CD14-positive monocyte (primary cell): ENCODE measurements at places on chromosomes 3 and 15. TPM values are rescaled to one million over a fixed set of nuclear protein-coding genes. Genes with fewer than 3 reads are reported as not detected.

DNA sequence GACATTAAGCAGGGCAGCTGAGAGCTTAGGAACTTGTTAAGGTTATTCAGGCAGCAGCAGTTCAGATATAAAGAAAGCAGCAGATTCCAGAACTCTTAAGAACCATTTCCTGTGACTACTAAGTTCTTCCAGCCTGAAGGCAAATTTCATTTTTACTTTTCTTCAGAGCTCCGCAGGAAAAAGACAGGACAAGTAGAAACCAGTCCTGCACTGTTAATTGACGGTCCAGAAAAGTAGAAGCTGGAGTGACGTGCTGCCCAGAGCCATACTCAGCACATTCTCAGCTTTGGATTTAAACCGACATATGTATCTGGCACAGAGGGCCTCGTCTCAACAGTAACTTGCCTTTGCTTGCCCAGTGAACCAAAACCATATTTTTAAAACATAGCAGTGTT is 219.4 kb upstream of the STRIT1 start:
- DNase-seq, result no peak

GRCh38 chr15:31437686-31438085 is 111.1 kb downstream of the KLF13 start:
- DNase-seq, result no peak

GRCh38 chr15:99441871-99442251 is 123.9 kb upstream of the MEF2A start:
- no peak for DNase-seq

DNA sequence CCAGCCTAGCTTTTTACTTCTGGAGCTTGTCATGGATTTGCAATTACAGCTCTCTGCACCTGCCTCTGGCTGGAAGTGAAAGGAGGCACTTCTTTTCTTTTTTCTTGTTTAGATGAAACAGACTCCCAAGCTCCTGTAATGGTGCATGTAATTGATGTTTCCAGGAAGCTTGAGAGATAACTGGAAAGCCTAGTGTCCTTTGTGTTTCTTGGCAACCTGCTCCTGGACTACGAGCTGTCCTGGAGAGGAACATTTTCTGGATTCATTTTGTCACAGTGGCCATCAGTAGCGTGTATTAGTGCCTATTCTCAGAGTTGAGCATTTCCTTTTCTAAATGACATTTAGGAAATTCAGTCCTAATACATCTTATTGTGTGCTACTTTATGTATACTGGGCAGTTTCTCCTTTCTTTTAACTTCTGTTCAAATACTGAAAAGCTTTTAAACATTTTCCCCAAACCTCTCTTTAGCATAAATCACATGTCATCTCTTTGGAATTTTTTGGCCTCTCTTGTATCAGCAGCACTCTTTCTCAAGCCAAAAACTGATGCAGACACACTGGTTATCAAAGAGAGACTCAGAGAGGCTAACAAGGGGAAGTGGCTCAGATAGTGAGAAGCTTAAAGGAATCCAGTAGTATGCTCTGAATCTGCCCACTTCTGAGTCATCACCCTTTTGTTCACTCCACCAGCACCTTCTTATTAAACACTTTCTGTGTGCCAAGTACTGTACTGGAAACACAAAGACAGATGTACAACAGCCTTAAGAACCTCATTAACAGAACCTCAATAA is 62.6 kb upstream of the SLC2A2 start:
- DNase-seq, result no peak

- DNase-seq, result no peak
Measured at GRCh38 chr15:68812597-68813431, 7.9 kb downstream of the ANP32A start.

DNA sequence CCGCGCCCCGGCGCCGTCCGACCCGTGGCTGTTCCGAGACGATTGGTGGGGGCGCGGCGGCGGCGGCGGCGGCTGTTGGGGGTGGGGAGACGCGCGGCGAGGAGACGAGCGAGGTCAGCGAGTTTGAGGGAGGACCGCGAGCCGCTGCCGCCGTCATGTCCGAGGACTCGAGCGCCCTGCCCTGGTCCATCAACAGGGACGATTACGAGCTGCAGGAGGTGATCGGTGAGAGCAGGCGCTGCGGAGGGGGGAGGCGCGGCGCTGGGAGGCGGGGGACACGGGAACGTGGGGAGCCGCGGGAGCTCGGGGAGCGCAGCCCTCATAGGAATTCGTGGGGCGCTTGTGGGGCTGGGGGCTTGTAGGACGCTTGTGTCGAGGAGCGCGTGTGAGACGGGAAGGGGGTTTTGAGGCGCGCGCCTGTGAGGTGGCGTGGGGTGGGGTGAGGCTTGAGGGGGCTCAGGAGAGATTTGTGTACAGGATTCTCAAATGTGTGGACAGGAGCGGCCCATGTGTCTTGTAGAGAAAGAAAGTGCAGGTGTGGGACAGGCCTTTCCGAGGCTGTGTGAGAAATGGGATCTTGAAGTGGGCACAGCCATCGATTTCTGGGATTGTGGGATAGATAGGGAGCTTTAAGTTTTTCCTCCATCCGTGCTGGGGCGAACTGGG is 518 bp downstream of the OXSR1 start:
- DNase-seq, result peak; percentile 54

- DNase-seq, result no peak
Measured at GRCh38 chr3:31461426-31461825, 71.3 kb upstream of the STT3B start.

DNA sequence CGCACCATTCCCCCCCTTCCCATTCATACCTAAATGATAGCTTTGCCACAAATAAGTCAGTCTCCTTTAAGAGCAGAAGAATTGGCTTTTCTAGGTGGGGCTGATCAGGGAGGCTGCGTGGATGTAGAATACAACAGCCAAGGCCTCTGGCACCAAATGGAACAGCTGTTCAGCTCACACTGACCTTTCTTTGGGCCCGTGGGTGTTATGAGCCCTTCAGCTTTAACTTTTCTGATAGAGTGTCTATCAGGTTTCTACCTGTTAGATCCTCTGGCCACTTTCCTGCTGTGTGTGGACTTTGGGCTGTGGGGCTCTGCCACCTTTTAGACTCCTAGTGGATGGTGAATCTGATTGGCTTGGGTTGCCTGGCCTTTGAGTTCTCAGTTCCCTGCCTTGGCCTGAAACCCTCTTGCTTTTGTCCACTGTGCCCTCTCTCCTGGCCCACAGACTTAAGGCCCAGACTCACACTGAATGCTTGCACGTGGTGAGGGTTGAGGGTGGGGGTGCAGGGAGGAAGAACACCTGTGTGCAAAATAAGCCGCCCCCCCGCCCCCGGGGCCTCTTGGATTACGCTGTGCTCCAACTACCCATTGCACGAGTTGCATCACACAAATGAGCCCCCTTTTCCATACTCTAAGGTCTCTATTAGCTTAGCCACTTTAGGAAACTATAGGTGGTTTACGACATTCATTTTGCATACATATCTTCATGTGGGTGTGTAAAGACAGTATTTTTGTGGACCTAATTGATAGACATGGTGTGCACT is 1.3 kb upstream of the RFX7 start:
- DNase-seq, result no peak

GRCh38 chr15:52559575-52559974 is 9.3 kb downstream of the ARPP19 start:
- no peak for DNase-seq

GRCh38 chr3:26105261-26105660 is 315.4 kb downstream of the OXSM start:
- no peak for DNase-seq

GRCh38 chr3:32197991-32198390 is 40.5 kb upstream of the CMTM8 start:
- DNase-seq, result no peak

- DNase-seq, result peak; percentile 20
Measured at GRCh38 chr15:66838671-66839239, 136.7 kb downstream of the SMAD6 start.

DNA sequence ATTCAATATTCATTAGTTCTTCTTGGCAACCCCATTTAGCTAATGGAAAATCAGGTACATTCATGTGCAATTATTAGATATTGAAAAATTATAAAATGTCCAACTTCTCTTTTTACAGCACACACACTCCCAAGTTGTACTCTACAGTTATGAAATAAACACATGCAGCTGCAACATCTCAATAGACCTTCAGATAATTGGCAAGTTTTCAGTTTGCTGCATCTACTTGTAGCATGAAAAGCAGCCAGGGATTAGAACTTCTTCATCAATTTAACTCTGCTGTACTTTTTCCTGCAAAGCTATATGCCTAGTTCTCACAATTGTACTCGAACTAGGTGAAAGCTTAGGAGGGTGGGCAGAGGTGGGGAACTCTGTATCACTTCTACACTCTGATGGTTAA is 46.6 kb upstream of the FHIT start:
- DNase-seq, result no peak

GRCh38 chr3:29167180-29167579 is 113.7 kb upstream of the RBMS3 start:
- DNase-seq, result no peak

- DNase-seq, result no peak
Measured at GRCh38 chr3:181103605-181104004, 114.1 kb upstream of the DNAJC19 start.

DNA sequence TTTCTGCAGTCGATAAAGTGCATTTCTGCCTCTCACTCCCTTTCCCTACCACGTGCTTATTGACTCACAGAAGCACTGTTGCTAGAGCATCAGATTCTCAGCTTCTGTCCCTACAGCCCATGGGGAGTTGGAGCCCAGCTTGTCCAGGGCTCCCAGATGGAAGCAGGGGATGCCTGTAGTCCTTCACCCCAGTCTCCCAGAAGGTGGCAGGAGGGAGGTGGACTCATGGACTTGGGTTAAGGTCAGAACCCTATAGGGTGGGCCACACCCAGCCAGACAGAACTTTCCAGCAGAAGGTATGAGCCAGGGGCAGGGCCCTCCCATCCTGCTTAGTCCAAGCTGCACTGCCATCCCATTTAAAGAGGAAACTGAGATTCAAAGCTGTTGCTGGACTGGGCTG is 33.1 kb upstream of the SEMA3F start:
- no peak for DNase-seq

- DNase-seq, result no peak
Measured at GRCh38 chr3:105611304-105612192, 244.8 kb downstream of the ALCAM start.

GABRB3 gene
- not detected for polyA plus RNA-seq

GPR87 gene
- polyA plus RNA-seq, result not detected in 2 replicates

CNTN6 gene
- not detected in 2 replicates for polyA plus RNA-seq

TMEM40 gene
- not detected for polyA plus RNA-seq
